ENCODE measurements at places on chromosomes 7 and 10. TPM values are rescaled to one million over a fixed set of nuclear protein-coding genes. Genes with fewer than 3 reads are reported as not detected.

Gene ANKRD30A
- total RNA-seq: not detected

Gene GET4
- total RNA-seq: 32.4 TPM

Gene HMX3
- not detected for total RNA-seq

Gene ECHDC3
- total RNA-seq: 30.6 TPM
